Activated naive CD4-positive, alpha-beta T cell treated with anti-CD3 and anti-CD28 coated beads for 36 hours (primary cell): ENCODE measurements at places on chromosomes 7 and 10.

DNA sequence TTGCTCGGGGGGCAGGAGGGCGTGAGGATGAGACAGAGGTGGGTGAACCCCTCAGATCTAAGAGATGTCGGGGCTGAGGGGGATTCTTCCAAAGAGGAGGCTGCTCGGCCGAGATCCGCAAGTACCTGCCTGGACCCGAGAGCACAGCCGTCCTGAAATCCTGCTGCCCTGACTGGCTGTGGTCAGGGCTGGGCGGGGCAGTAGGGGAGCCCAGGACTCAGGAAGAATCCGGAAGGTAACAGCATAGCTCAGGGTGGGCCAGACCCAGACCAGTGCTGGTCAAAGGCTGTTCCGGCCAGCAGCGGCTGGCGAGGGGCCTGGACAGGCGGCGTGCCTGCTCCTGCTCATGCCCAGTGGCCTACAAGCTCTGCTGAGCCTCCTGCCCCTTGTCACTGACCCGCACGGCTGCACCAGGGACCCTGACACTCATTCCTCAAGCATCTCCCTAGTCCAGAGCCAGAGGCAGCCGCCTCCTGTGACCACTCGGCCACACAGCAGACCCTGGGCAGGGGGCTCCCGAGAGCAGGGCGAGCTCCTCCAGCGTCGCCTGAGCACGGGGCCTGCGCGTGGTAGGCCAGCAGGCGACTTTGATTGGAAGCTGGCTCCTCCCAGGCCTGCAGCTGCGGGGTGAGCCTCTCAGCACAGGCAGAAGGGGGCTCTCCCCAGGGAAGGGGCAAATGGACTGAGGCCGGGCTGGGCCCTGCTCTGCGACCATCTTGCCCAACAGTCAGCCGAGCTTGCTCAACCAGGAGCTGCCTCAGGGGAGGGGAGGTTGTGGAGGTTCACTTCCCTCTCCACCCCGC, 3.1 kb upstream of the ADAP1 start:
- DNase-seq: no peak

DNA sequence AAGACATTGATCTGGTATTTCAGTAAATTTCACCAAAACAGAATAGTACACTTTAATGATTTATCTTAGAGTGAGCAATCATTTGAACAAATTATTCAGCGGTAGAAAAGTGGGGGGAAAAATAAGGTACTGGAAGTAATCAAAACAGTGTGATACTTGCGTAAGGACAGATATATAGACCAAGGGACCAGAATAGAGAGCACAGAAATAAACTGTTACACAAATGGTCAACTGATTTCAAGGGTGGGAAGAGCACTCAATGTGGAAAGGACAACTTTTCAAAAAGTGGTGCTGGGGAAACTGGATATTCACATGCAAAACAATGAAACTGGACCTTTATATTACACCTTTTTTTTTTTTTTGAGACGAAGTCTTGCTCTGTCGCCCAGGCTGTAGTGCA, 119.9 kb downstream of the NRBF2 start:
- DNase-seq: no peak

DNA sequence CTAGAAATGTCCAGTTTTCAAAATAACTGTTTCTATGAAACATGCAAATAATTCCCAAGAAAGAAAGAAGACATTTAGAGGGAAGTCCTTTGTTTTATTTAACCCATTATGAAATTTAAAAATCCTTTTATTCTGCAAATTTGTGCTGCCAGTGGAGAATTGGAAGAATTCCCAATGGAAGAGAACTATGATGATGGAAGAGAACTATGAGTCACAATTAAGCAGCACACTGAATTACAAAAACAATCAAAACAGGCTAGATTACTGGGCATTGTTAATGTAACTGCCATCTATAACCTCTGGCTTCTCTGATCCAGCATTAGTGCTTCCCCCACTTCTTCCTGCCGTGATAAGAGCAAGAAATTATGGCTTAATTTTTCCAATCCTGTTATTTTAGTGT, 126.2 kb upstream of the FEZF1 start:
- no peak for DNase-seq

- no peak for DNase-seq
These were observed 62.7 kb downstream of the ENTPD1 start for GRCh38 chr10:95818668-95819067.

DNA sequence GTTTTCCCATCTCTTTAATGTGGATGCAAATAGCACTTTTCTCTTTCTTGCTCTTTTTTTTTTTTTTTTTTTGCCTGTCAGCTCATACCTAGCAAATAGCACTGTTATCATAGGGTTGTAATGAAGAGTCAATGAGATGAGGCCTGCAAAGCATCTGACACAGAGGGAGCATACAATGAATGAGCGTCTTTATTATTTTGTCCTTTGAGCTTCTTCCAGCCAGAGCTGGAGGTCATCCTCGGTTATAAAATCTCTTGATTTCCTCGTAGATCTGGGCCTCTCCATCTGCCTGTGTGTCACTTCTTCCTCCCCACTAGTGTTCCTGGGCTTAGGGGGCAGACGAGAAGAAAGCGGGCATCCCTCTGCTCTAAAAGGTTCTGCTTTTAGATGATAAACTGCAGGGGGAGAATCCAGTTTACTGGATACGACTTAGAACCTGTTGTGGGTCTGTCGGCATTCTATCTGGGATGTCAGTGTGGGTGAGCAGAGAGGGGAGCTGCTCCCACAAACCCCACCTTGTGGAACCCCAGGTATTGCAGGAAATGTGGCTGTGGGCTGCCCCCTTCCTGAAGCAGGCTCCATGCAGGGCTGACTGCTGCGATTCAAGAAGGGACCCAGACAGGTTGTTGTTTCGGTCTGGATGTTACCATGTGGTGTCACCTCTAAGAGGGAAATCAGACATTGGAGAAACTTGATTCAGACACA, 135.8 kb upstream of the GPR26 start:
- DNase-seq: no peak

GRCh38 chr7:138478499-138478908, 18.4 kb downstream of the TRIM24 start:
- DNase-seq: no peak

DNA sequence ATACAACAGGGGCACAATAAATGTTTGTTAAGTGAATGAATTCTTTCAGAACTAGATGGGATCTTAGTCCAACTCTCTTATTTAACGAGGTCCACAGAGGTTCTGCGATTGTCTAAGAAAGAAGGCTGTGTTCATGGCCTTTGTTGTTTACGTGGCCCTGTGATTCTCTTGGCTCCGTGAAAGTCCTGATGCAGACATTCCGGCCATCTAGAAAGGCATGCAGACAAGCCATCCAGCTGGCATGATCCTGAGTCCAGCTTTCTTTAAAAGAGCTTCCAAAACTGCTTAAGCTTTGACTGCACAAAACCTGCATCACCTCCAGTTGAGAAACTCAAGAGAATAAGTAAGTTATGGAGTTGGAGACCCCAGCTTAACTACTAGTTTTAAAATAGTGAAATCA, 26.0 kb downstream of the EGFR start:
- DNase-seq: no peak

DNA sequence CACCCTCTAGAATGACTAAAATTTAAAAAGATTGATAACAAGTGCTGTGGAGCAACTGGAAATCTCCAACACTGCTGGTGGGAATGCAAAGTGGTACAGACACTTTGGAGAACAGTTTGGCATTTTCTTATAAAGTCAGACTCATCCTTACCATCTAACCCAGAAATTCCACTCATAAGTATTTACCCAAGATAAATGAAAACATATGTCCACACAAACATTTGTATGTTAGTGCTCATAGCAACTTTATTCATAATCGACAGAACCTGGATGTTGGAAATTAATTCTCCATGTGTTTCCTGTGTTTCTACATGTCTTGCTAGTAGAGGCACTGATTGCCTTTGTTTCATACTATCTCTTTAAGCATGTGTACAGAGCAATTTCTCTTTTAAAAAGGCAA, 282.4 kb downstream of the AHR start:
- no peak for DNase-seq

DNA sequence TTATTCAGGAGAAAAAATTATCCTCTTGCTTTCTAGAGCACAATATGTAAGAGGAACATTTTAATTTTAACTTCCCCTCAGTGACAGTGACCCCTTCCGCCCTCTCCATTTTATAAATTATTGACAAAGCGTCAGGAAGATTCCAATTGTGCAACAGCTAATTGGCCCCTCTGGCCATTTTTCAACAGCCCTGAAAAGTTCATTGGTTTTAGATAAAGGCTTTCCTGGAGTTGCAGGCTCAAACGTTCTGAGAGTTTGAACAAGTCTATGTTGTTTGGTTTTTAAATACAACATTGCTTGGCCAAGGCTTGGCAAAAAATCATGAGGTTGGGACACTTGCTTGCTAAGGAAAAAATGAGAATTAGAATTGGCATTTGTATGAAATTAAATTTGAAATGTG, 422.2 kb upstream of the ANKRD30A start:
- DNase-seq: no peak
